NCI-H1436 treated with DMSO at 0.1 percent for 48 hours (cell line): ENCODE measurements at places on chromosomes 1 and 21.
A peak's percentile ranks its signal among the peaks of the same experiment; 100 is the strongest.

DNA sequence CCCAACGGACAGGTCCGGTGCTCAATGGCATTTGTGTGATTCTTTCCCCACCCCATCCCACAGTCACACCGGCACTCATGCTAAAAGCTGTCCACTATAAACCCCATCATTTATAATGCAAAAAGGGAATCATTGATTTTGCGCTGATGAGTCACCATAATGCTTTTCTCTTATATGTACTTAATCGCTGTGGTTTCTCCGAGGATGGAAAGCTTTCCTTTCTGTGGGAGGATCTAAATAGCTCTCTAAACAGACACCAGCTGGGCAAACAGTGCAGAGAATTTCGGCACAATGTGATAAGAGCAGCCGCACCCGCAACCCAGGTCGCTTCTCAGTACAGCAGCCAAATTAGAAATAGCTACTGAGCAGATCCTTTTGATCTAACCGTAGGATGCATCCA is 85.6 kb downstream of the SETD4 start:
- no peak for DNase-seq

DNA sequence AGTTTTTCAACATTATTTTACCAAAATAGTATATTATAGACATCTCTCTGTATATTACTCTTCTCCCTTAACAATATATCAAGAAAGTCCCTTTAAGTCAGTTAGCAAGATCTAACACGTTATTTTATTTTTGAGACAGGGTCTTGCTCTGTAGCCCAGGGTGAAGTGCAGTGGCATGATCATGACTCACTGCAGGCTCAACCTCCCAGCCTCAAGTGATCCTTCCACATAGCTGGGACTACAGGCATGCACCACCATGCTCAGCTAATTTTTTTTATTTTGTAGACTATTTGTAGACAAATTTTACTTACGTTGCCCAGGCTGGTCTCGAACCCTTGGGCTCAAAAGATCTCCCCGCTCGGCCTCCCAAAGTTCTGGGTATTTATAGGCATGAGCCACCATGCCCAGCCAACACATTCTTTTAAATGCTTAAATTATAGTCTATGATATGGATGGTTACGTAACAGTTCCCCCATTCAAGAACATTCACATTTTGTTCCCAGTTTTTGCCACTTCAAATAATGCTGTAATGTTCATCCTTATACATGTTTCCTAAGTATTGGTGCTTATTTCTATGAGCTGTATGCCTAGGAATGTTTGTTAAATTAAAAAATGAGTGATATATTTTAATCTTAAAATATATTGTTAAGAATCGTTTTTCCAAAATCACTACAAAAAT is 70.4 kb downstream of the TUT4 start:
- no peak for DNase-seq

- no peak for DNase-seq
These were observed 377 bp downstream of the SAMD13 start for GRCh38 chr1:84301785-84302385.

- no peak for DNase-seq
These were observed 483 bp downstream of the TCEANC2 start for GRCh38 chr1:54053745-54054437.

DNA sequence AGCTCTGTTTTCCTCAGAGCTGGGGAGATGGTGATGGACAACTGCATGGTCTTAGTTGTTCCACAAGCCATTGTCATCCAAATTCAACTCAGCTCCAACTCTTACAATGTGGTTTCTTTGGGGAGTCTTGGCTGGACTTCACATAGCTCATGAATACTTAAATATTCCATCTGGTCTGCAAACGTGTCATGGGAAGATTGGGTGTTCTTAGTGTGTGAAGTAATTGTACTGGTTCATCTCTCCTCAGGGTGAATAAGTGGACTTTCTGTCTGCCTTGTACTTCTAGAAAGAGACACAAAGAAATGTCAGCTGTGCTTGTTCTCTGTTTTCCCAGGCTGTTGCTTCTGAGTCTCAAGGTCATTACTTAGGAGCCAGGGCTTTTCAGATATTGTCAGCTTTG is 106.6 kb downstream of the VPS13D start:
- no peak for DNase-seq

DNA sequence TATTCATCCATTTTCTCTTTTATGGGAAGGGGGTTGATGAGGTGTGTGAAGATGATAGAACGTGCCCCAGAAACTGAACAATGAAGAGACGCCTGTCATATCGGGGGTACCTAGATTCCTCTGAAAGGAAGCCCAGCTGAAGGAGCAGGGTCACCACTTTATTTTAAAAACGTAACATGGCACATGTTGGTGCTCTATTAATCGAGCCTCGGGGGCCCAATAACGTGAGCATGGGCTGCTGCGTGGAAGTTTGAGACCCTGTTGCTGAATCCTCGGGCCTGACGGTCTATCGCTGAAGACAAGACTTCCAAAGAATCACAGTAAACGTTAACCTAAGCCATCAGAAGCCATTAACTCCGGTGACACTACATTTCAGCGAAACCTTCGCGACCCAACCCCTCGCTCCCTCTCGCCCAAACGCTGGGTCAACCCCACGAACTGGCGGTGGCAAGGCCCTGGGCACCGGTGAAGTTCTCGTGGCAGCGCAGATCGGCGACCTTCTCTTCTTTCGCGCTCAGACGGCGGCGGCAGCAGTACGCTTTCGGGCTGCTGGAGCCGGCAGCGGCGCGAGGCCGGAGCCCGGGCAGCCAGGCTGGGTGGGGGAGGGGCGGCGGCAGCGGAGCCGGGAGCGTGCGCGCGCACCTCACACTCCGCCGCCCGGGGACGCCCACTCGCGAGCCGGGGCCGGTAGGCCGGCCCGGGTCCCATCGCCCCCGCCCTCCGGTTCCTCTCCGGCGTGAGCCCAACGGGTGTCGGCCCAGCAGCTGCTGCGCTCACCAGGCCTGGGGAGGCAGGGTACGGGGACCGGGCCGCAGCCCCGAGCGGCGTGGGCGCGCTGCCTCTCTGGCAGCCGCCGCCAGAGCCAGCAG is 838 bp upstream of the MAN1A2 start:
- no peak for DNase-seq

DNA sequence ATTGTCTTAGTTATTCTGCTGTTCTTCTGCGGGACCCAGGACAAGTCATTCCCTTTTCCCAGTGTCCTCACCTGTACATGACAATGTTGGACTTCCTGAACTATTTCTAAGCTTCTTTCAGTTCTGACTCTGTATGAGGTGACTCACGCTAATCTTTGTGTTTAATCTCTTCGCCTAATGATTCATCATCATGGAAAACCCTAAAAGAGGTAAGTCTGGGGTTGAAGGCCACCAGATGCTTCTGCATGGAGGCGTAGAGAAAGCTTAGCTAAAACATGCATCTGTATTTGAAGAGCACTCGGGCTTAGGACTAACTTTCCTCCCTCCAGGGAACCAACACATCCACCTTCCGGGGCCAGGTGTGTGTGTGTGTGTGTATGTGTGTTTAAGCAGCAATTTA is 7.4 kb downstream of the SPRR5 start:
- no peak for DNase-seq

- DNase-seq, result no peak
These were observed 677 bp downstream of the PRKAA2 start for GRCh38 chr1:56645677-56646305.

DNA sequence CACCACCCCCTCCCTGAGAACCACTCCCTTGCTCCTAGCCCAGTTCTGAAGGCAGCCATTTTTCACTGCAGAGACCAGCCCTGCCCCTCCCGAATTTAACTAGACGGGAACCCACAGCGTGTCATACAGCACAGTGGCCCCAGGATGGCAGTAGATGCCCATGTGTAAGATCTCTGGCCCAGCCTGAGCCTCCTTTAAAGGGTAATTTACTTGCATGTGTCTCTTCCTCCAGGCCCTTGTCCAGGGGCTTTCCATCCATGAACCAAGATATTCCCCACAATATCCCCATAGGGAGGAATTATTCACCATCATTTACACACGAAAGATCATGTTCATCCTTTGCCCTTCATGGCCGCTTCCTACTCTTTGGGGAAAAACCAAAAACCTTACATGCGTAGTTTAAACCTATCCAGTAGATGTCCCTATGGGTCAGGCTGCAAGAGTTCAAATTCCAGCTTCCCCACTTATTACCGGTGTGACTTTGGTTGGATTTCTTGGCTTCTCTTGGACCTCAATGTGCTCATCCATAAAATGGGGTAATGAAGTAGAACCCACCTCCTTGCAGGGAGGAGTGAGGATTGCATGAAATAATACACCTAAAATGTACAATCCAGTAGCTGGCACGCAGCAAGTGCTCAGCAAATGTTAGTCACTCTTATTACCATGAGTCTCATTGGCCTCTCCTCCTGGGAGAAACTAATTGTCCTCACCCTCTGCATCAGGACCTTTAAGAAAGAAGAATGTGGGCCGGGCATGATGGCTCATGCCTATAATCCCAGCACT is 4.0 kb upstream of the LACTBL1 start:
- DNase-seq, result peak; percentile 49

DNA sequence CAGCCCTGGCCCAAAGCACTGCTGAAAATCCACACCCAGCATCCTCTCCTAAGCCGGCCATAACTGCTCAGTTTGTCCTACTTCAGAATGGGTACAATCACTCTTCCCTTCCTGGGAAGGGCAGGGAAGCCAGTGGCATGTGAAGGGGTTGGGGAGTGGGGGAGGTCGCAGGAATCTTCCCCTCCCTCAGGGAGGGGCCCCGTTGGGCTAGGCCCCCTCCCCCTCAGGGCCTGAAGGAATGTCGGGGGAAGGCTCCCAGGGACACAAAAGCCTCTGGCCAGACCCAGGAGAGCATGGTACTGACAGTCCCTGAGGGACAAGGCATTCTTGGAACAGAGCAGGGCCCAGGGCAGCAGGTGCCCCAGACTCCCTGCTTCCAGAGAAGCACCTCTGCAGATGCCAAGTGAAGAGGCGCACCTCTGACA is 1.2 kb downstream of the ELOVL1 start:
- no peak for DNase-seq

- DNase-seq, result no peak
These were observed 24.7 kb downstream of the CLIC4 start for GRCh38 chr1:24769656-24770651.

DNA sequence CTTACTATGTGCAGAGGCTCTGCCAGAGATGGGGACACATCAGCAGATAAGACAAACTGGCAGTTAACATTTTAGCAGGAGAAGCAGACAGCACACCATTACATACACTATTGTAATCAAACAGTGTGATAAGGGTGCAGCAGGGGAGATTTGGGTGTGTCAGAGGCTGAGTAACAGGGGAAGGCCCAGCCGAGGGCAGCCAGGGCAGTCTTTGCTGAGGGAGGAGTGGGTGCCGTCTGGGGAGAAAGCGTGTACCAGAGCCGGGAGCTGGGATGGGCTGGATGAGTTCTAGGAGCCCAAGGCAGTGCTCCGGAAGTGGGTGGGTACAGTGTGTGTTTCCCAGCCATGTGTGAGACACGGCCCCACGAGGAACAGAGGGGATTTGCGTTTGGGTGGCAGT is 31.2 kb downstream of the KCNA10 start:
- no peak for DNase-seq

DNA sequence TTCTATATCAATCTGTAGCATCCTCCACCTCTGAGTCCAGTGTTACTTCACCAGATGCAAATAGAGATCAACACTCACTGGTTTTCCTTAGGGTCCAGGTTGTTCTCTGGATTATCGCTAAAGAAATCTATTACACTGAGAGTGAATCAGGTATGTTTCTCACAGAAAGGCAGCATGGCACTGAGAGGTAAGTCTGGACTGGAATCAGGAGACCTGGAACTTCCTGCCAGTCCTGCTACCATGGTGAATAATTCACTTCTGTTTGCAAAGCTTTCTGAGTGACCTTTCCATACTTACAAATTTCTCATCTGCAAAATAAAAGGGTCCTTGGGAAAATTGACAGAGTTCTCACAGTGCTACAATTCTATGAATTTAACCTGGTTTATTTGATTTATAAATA is 1583.3 kb downstream of the MRPL39 start:
- DNase-seq, result peak; percentile 61

GRCh38 chr1:26156285-26157038 is 2.4 kb upstream of the FAM110D start:
- DNase-seq, result no peak

- no peak for DNase-seq
These were observed 143.2 kb downstream of the PBX1 start for GRCh38 chr1:164702216-164702615.

GRCh38 chr1:177185209-177185608 is 14.5 kb downstream of the BRINP2 start:
- DNase-seq, result no peak

DNA sequence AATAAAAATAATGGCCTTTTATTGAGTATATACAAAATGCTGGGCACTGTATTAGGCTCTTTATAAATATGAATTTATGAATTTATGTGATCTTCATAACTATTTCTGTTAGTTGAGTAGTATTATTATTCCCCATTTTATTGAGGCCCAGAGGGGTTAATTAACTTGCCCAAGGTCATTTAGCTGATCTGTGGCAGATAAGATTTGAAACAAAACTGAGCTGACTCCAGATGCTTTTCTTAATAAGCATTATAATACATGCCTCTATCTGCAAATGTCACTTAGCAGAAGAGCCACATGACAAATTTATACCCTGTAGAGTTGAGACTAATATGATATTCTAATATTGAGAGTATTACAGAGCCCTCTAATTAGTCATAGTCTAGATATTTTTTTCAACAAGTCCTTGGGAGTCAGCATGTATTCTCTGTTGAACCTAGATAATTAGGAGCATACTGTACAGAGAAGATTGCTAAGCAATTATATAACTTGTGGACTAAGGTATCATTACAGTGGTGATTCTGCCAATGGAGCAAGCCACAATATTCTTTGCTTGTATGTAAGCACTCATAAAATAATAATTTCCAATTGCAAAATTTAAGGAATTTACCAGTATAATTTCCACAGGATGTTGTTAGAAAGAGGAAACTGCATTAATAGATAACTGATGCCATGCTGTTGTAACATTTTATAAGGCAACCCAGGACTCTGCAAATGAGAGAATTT is 112.0 kb downstream of the LRRC40 start:
- no peak for DNase-seq
